ENCODE measurements at places on chromosomes 6 and 20.
A peak's percentile ranks its signal among the peaks of the same experiment; 100 is the strongest.

DNA sequence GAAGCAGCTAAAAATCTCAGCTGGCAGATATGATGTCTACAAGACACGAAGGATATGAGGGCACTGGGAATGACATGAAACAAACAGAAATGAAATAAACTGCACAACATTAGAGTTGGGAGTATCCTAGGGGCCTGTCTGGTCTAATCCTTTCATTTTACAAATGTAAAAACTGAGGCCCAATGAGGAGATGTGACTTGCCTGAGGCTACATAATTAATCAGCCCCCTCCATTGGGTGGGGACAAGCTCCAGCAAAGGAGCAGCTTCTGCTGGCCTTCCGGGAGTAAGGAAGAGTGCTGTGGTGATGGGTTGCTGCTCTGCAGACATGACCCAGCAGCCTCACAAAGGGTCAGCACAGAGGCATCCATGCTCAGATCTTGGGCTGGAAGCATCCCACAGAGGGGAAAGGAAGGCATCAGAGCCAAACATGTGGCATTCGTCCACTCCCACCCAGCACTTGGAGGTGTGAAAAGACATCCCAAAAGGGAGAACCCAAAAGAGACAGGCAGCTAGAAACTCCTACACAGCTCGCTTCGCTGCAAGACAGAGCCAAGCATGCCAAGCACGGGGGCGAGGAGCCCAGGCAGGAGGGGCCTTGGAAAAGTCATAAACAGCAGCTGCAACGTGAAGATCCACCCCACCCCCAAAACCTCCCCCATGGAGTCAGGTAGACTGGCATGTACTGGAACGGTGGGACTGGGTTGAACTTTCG is 183.7 kb downstream of the UNC5CL start:
- no peak for DNase-seq

- DNase-seq: peak; percentile 40
These were observed 41.8 kb downstream of the FARS2 start for GRCh38 chr6:5302995-5303622.

DNA sequence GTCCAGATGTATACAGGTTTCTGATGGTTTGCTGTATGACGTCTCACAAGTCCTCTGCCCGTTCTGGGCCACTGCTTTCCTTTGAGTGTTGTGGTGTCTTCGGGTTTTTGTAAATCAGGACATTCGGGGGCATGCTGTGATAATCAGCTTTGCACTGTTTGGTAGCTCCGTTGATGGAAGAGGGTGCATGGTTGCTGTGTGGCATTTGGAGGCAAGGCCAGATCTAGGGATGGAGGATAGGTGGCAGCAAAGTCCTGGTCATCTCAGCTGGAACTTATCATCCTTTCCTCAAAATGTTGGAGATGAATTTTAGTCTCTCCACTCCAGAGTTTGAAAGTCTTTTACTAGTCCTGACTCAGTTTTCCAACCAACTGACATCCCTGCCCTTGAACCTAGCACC is 91.0 kb downstream of the SCP2D1 start:
- no peak for DNase-seq

GRCh38 chr20:20501128-20501527 is 133.2 kb downstream of the INSM1 start:
- no peak for DNase-seq

DNA sequence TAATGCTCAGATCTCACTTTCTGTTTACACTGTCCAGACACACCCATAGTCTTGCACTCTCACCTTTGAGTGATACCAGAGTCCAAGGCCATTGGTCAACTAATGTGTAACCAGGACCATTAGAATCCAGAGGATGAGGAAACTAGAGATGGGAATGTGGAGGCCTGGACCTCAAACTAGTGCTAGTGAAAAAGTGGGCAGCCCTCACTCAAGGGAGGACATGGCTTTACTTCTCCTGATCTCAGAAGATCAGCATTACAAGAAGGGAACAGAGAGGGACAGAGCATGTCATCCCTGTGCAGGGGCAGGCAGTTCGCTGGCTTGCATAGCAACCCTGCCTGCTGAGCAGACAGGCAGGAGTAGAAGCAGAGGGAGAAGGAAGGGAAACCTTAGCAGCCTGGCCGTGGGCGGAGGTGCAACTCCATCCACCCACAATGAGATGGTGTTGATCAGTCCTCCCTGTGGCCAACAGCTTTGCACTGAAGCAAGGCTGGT is 22.6 kb upstream of the XRN2 start:
- no peak for DNase-seq

DNA sequence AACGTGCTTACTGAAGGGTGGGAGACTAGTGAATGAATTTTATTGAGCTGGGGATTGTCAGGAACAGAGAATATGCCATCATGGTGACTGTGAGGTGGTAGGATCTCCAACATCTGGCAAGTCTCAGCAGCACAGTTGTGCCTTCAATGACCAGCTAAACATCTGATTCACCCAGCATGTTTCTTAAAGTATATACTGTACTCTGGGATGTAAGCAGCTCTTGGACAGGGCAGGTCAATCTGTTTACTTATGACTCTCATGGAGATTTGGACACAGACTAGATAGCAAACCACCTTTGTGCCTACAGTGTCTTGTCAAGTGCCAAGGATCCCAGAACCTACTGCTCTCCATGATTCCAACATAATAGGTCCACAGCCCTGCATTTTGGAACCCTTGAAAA is 801.0 kb upstream of the CITED2 start:
- no peak for DNase-seq

DNA sequence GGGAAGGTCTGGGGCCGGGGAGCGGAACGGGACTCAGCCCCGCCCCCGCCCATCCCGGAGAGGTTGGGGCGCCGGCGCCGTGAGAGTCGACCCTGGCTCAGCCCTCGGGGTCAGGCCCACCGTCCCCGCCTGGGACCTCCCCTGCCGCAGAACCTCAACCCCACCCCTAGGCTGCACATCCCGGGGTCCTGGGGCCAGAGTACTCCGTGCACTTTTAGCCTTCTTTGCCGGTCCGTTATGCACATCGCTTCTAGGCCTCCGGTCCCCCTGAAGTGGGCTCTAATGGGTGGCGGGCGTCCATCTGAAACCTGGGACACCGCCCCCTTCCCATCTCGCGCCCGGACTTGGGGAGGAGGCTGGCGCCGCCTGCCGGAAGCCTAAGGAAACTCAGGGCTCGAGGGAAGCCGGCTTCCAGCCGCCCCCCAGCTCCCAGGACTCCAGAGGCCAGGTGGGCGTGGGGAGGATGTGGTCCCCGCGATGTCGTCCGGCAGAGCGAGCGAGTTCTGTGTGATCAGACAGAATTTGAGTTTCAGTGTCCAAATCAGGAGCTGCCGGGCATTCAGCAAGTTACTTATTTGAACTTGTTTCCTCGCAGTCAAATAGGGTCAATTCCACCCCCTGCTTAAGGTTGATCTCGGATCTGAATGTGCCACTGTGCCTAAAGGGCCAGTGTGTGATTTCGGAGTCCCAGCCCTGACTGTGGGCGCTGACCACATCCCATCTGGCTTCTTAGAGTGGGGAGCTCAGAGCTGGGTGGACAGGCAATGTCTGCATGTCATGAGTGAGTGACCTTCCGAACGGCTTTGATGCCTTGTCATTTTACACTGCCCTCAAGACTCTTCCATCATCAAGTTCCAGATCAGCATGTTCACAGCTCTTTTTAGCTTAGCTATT is 47.6 kb downstream of the CPXM1 start:
- peak; percentile 38 for DNase-seq

DNA sequence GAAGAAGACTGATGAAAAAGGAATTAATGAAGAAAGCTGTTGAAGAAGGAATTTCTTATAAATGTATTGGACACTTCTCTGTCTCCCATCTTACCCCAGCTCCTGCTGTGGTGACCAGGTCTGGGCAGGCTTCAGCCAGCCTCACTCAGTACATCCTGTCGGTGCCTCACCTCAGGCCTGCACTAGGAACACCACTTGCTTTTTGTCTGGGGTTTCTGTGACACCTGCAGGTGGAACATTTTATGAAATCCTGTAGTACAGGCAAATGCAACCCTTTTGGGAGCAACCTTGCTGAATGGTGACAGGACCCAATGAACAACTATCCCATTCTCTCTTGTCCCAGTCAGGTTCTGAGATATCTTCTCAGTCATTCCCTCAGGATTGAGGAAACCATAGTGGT is 129.7 kb downstream of the PRDM13 start:
- no peak for DNase-seq

DNA sequence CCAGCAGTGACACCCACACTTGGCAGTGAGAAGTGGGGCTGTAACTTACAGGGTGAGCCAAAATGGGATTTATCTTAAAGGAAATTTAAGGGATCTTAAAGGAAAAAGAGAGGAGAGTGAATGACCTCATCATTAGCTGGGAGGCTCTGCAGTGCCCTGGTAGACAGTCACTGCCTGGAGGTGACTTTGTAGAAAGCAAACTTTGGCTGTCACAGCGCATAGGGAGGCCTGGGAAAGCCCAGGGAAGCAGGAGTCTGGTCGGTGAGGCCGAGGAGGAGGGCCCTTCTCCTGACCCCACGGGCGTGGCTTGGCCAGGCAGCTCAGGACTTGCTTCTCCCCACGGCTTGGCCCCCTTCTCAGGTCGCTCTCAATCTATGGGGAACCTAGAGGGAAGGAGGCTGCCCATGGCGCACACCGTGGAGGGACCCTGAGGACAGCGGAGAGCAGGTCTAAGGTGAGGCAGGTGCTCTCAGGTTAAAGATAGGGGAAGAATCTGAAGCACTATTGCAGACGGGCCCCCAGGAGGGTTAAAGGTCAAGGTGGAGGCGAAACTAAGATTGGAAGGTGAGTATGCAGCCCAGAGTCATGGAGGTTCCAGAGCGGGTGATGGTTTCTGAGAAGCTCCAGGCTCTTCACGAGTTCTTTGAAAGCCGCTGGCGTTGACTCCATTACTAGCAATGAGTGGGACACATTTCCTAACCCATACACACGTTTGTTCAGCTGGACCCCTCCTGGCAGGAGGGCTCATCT is 15.6 kb upstream of the RIPK1 start:
- DNase-seq: no peak

DNA sequence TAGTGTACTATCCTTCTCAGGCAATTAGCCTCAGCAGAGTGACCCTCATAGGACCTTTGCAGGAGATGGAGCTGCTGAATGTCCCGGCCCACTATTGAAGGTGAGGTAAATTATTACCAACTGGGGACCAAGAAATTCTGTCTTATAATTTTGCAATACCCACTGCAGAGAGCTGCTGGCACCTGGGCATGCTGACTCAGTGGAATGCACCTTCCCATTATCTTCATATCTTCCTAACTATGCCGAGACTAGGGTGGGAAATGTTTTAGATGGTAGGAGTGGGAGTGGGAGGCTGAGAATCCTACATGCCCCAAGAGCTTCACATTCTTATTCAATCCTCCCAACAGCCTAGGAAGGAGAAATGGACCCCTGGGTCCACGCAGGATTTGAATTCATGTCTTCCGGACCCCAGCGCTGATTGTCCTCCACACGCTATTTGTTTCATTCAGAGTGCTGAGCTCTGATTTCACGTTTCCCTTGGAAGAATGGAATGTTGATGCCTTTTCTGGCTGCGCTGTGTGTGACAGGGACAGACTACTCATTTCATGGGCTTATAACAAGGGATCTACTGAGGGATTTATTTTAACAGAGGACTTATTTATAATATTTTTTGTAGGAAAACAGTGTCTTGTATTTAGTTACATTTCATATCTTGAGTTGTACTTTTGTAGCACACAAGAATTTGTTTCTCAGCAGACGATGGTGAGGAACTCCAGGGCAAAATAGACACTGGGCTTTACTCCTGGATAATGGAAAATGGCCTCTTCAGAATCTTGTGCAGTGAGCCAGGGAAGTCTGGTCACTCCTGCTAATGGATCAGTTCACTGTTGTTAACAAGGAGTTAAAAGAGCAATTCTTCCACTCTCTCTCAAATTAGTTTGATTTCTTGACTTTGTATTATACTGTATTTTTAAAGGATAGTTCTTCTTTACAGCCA is 66.4 kb downstream of the FYN start:
- no peak for DNase-seq

DNA sequence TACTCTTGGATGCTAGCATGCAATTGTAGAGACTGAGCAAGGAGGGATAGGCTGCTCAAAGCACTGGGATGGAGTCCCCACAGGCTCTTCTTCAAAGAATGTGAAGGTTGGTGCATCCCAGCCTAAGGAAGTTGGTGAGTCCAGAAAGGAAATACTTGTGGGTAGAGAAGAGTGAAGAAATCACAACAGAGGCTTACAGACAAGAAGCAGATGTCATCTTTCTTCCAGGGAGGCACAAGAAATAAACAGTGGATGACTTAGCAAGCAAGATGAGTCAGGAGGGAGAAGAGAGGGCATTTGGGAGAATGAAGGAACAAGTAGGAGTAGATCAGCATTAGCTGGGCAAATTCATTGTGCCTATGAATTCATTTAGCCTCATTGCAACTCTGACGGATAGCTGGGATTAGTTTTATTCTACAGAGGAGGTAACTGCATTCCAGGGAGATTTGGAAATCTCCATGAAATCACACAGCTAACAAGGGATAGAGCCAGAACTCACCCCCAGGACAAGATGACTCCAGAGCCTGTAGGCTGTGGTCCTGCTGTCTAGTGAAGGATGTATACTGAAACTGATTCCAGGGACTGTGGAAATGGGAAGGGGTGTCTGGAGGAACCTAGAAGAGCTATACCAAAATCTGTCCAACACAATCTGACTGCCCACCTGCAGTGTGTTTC is 125.8 kb upstream of the SPTLC3 start:
- DNase-seq: no peak

GRCh38 chr20:23085436-23086055 is 578 bp downstream of the CD93 start:
- DNase-seq: no peak

DNA sequence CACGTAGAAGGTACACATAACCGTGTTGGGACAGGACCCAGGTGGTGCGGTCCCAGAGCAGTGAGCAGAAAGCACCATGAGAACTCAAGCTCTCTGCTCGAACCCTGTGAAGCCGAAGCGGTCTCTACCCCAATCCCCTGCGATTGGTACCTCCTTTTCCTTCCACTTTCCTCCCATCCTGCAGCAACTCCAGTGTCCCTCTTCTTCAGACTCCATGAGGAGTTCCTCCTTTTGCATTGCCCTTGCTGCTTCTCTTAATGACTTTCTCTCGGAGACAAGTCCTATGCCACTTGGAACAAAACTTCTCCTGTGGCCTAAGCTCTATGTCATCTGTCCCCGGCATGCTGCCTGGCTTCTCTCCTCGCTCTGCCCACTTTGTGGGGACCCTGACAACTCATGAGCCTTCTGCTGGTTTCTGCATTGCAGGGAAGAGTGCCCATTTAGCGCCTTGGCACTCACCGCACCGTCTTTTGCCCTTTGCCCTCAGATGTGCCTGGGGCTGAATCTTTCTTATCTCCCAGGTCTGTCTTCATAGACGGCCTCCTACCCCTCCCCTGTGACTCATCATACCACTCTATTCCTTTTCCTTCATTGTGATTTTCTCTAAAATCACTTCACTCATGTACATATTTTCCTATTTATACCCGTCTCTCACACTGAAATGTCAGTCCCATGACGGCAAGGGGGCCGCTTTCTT is 9.2 kb upstream of the ZNF831 start:
- DNase-seq: no peak

GRCh38 chr6:105769987-105770386 is 316.1 kb upstream of the PRDM1 start:
- DNase-seq: no peak

DNA sequence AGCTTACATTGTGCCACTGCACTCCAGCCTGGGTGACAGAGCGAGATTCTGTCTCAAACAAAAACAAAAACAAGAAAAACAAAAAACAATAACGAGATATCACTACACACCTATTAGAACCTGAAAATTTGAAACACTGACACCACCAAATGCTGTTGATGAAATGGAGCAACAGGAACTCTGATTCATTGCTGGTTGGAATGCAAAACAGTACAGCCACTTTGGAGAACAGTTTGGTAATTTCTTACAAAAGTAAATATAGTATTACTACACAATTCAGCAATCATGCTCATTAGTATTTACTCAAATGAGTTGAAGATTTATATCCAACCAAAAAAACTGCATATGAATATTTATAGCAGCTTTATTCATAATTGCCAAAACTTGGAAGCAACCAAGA is 135.8 kb upstream of the AKIRIN2 start:
- DNase-seq: no peak
